ENCODE measurements at places on chromosomes 16 and 17.
A peak's percentile ranks its signal among the peaks of the same experiment; 100 is the strongest.

GRCh38 chr17:34154961-34155730 is 99.9 kb upstream of the CCL2 start:
- DNase-seq, result no peak

- DNase-seq, result no peak
Measured at GRCh38 chr17:83135692-83136091, 56.3 kb downstream of the METRNL start.

DNA sequence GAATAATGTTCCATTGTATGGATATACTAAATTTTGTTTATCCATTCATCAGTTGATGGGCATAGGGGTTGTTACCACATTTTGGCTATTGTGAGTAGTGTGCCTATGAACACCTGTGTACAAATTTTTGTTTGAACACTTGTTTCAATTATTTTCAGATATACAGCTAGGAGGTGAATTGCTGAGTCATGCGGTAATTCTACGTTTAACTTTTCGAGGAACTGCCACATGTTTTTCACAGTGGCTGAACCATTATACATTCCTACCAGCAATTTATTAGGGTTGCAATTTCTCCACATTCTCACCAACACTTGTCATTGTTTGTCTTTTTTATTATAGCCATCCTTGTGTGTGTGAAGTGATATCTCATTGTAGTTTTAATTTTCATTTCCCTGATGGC is 75.6 kb downstream of the AKAP1 start:
- no peak for DNase-seq

DNA sequence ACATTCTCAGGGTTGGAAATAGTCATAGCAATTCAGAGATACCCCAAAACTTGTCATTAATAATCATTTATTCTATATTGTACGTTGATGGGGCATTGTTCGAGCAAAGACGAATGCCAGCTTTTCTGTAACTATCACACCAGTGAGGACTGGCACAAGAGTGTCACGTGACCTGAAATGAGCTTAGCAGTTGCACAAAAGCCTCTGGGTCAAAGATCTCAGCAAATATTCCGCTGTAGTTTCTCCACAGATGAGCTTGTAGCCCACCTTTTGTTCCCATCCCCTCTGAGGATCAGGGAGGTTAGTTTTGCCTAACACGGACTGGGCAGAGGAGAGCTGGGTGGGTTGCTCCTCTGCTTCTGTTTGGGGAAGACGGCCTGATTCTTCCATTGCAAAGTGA is 18.2 kb downstream of the IRX3 start:
- DNase-seq, result no peak

- DNase-seq, result no peak
Measured at GRCh38 chr17:73566905-73567782, 77.1 kb downstream of the SDK2 start.

- DNase-seq, result no peak
Measured at GRCh38 chr16:82509691-82510430, 116.9 kb upstream of the CDH13 start.

- no peak for DNase-seq
Measured at GRCh38 chr16:18941471-18941870, 15.3 kb upstream of the SMG1 start.

DNA sequence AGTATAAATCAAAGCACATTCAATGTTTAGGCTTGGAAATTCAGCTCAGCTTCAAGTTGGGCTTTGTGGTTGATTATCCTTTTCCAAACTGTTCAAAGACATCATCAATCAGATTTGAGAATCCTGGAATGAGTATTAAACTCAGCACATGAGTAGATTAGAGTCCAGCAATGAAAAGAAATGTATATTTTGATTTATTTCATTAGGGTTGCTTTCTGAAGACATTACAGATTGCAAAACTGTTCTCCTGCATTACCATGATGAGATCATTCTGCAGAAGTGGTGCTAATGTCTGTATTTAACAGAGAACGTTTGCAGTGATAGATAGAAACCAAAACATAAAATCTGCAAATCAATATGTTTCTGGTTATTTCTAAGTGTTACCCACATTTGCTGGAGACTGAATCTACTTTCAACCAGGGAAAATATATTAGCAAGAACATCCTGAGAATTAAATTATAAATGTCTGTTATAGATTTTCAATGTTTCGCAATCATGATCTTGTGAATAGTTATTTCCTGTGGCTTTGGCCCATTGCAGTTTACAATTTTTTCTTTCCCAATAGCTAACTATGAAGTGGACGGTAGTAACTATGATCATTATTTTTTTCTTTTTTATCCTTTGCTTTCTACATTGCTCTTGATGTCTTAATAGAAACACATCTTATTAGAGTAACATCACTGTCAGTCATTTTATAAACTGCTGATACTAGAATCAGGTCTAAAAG is 1125.7 kb upstream of the GOT2 start:
- no peak for DNase-seq

DNA sequence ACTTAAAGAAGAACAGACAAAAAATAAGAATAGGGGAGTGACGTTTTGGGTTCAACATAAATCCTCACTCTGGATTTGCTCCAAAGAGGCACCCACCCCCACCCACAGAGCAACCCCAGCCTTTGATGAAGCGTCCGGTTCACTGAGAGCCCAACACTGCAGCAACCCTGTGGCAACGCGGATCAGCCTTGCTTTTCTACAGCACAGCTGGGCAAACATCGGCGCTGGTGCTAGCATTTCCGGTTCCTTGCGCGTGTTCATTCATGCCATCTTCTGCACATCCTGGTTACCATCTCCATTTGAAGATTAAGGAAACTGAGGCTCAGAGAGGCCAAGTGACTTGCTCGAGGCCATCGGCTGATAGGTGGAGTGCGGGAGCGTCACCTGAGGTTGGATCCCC is 8.7 kb upstream of the GINS2 start:
- no peak for DNase-seq

DNA sequence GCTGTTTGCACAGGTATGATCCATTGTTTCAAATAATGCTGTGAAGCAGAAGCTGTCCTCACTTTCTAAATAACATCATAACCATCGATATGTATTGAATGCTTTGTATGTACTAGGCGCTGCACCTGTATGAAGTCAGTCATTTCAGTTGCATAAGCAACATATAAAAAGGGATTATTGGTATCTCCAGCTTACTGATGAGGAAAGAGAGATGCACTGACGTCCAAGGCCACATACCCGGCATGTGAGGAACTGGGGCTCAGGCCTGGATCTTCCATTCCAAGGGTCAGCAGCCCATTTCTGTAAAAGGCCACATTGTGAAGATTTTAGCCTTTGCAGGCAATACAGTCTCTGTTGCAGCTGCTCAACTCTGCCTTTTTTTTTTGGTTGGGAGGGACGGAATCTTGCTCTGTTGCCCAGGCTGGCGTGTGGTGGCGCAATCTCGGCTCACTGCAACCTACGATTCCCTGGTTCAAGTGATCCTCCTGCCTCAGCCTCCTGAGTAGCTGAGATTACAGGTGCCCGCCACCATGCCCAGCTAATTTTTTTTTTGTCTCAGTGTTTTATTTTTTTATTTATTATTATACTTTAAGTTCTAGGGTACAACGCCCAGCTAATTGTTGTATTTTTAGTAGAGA is 244.7 kb downstream of the MRTFB start:
- DNase-seq, result no peak

DNA sequence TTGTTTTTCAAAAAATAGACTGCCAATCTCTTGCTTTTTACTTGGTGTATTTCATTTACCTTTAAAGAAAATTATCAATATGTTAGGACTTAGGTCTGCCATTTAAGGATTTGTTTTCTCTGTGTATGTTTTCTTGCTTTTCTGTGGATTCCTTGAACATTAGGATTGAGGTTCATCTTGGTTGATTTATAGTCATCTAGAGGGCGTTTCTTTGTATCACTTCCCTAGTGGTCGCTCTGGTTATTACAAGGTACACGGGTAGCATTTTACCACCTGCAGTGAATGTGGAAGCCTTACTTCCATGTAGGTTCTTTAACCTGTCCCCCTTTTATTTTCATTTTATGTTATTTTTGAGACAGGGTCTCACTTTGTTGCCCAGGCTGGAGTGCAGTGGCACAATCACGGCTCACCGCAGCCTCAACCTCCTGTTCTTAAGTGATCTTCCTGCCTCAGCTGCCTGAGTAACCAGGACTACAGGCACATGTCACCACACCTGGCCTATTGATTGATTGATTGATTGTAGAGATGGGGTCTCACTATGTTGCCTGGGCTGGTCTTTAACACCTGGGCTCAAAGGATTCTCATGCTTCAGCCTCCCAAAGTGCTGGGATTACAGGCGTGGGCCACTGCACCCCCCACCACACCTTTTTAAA is 35.2 kb upstream of the CBX4 start:
- peak; percentile 56 for DNase-seq

DNA sequence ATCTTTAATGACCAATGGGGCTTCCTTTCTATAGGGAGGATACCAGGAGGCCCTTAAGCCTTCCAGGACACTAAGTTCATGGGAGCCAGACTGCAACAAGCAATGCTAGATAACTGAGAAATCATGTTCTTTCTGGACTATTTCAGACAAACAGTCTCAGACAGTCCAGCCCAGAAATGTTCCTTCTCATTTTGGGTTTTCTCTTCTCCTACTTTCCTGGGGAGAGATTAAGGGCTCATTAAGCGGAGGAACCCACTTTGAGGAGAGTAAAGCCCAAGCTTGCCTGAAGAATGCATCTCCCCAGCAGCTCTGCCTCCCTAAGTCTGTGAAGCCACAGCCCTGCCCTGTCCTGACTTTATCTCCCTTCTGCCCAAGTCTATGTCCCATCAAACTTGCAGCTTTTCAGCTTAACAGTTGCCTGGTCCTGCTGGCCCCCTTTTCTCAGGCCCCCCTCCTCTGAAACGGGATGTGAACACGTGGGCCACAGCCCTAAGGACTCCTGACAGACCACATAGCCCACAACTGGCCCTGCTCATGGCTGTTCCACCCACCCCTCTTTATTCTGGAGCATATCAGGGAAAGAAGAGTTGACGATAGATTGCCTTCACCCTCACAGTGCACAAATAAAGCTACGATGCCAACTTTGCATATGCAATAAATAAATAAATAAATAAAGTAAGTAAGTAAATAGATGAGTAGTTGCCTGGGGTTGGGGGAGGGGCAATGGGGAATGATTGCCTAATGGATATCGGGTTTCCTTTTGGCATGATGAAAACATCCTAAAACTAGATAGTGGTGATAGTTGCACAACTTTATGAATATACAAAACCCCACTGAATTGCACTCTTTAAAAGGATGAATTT is 111.0 kb downstream of the N4BP1 start:
- DNase-seq, result no peak

DNA sequence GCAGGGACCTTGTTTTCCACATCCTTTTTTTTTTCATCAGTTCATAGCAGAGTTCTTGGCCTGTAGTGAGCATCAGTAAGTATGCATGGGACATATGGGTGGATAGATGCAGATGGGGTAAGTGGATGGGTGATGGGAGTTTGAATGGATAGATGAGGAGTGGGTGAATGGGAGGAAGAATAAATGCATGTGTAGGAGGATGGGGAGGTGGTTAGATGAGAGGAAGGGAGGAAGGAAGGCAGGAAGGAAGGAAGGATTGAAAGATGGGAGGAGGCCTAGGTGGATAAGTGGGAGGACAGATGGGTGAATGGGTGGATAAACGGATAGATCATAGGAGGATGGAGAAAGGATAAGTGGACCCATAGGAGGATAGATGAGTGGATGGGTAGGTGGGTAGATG is 3.9 kb upstream of the BEAN1 start:
- DNase-seq, result no peak
